ENCODE measurements at places on chromosomes 6 and 20.

DNA sequence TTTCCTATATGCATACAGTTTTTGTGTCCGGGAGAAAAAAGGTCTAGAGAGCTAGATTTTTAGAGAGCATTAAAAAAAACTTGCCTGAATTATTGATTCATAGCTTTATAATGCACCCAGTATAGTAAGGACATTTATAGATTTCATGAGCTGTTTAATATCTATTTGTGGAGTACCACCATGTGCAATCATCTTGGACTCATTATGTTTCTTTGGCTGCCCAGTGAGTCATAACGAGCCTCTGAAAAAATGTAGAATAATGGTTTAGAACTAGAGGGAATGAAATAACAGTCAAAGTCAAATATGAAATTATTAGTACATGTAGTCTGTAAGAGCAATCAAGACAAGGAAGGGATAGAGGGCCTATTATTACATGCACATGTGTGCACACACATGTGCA, 350.0 kb downstream of the CD83 start:
- DNase-seq, result no peak

GRCh38 chr6:72702421-72702820, 80.6 kb downstream of the KCNQ5 start:
- DNase-seq, result no peak

DNA sequence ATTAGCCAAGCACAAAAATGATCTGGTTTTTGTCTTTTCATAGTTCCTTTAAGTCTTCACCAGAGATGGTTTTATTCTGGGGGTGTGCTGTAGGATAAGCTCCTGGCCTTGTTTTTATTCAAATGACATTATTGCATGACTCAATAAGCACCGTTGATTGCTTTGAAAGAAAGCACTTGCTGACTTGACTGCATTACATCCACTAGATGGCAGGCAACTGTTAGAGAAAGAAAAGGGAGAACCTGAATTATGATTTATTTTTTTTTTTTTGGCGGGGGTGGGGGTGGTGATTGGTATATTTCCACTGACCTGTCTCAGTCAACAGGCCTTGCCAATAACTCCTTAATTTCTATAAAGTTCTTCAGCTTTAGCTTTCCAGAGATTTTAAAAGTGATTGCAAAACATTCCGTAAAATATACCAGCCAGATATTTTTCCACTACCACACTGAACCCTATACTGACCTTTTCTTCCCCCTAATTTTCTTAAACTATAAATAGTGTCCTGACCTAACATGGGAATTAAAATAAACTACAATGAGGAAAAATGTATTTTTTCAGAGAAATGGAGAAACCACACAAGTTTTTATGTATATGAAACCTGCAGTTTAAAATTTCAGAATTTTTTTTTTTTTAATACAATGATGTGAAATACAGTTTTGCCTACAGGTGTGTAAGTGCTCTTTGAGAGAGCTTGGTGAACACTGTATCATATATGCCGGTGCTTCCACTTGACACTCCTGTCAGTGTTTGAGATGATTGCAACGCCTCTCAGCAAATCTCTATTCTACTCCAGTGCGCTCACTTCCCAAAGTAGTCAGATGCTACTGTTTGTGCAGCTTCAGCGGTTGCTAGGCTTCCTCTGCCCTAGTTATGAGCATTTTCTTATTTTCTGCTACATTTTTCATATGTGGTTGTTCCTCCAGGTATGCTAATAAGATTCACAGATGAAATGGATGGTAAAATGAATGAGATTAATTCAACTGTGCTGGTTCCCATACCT, 274.3 kb downstream of the CD109 start:
- no peak for DNase-seq

- DNase-seq, result no peak
These were observed 150.1 kb downstream of the HAO1 start for GRCh38 chr20:7790189-7790588.

DNA sequence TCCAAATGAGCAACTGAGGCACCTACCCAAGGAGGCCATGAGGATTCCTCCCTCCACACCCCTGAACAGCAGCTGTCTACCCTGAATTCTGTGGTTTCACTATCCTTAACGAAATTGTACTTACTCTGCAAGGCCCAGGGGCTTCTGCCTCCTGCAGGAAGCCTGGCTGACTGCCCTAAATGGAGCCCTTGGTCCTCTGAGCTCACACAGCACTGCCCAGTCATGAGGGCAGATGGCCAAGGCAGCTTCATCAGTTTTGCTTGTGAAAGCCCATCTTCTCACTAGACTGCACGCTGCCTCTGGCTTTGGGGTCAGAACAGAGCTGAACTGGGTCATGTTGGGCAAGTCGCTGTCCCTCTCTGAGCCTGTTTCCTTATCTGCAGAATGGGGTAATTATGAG, 26.4 kb upstream of the SIRPA start:
- no peak for DNase-seq

- DNase-seq, result no peak
These were observed 655.5 kb upstream of the FLRT3 start for GRCh38 chr20:14992961-14993360.

- no peak for DNase-seq
These were observed 88.7 kb downstream of the TBX18 start for GRCh38 chr6:84675651-84676050.

DNA sequence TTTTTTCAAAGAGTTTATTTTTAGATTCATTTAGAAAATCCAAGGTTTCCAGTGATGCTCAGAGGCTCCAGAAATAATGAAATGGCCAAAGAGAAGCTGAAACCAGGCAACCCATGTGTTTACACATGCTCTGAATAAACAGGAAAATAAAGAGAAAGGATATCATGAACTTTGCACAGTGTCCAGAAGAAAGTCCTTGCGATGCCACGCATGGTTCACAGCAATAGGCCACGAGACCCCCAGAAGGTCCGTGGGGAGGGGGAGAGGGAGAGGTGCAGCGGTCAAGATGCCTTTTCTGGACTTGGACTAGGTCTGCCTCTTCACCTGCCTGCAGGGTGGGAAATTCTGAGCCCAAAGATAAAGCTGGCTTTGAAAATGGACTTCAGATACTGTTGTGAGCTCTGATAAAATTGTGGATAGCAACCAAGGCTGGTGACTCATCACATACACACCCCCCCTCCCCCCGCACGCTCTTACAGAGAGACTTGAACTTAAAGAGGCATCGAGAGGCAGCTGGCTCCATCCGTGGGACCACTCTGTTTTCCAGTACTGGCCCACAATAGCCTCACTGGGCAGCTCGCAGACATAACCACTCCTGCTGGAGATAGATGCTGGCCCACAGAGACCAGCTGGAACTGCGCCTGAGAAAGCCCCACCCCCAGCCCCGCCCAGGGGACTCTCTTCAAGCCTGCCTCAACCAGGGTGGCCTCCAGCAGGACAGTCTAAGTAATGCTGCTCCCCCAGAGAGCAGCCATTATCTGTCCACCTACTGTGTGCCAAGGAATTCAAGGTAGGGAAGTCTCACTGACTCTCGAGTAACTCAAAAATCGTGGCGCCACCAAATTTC, 21.2 kb upstream of the NFATC2 start:
- DNase-seq, result no peak

DNA sequence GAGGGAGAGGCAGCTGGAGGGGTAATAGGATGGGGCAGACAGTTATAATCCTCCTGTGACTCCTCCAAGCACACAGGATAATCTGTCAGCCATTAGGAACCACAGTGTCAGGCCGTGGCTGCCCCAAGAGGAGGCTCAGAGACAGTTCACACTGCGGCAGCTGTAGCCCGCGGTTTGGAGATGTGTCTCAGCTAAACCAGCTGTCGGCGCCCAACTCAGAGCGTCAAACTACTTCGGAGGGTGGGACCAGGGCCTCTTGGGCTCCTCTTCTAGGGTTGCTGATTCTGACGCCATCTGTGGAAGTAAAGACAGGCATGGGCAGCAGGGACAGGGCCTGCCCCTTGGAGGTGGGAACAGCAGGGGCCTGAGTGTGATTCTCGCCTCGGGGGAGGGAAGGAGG, 309.8 kb downstream of the CDC5L start:
- DNase-seq, result no peak

DNA sequence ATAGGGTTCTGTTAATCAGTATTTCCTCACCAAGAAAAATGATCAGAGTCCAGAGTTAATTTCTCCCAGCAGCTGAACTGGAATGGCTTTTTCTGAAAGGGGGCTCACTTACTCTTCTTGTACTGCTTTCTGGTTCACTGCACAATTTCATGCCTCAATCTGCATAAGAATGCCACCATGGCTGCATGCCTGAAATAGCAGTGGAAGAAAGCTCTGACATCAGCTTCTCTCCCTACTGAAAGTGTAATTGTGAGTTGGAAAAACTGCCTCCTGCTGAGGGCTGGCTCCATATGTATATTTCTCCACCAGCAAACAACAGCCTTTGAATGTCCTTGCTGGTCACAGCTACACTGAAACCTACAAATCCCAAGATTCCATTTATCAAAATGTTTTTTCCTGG, 1027.2 kb upstream of the GJE1 start:
- DNase-seq, result no peak

GRCh38 chr6:131949909-131950766, 1.0 kb downstream of the CCN2 start:
- no peak for DNase-seq

GRCh38 chr6:5765141-5765760, 241.5 kb downstream of the NRN1 start:
- no peak for DNase-seq

DNA sequence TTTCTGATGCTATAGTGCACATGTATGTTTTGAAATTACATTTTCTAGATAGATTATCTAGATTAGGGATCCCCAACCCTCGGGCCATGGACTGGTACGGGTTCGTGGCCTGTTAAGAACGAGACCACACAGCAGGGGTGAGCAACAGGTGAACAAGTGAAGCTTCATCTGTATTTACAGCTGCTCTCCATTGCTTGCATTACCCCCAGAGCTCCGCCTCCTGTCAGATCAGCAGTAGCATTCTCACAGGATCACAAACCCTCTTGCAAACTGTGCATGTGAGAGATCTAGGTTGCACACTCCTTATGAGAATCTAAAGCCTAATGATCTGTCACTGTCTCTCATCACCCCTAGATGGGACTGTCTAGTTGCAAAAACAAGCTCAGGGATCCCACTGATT, 10.4 kb downstream of the CEP57L1 start:
- no peak for DNase-seq

GRCh38 chr20:20663841-20664240, 48.6 kb downstream of the RALGAPA2 start:
- DNase-seq, result no peak

GRCh38 chr6:162249907-162250642, 477.5 kb downstream of the PRKN start:
- no peak for DNase-seq

DNA sequence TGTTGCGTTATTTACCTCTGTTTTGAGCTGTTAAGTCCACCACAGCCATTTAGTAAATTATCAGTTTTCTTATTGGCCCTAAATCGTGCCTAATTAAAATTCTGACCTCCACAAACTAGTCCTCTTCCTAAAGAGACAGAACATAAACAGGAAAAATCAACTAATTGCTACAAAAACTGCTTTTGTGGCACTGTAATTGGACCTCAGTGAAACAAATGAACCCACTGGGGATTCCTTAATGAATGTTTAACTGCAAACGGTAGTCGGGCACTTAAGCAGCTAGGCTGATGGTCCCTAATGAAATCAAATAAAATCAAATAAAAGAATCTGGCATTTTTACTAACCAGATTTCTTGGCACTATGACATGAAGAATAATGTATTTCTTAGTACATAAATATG, 513.4 kb upstream of the SLC35B3 start:
- DNase-seq, result no peak

- no peak for DNase-seq
These were observed 21.8 kb downstream of the FOXA2 start for GRCh38 chr20:22562620-22563019.

- DNase-seq, result peak; percentile 24
These were observed 178.7 kb downstream of the TAF4 start for GRCh38 chr20:61886721-61887595.

DNA sequence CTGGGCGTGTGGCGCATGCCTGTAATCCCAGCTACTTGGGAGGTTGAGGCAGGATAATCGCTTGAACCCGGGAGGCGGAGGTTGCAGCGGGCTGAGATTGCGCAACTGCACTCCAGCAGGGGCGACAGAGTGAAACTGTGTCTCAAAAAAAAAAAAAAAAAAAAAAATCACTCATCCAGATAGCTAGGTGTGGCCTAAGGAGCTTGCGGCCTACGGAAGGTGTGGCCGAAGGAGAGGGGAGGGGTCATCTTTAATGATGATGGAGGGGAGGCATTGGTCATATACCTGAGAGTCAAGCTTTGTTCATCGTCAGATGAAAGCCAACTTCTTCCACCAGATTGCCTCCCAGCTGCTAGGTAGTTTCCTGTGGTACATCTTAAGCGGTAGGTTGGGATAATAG, 801 bp upstream of the PPARD start:
- no peak for DNase-seq

DNA sequence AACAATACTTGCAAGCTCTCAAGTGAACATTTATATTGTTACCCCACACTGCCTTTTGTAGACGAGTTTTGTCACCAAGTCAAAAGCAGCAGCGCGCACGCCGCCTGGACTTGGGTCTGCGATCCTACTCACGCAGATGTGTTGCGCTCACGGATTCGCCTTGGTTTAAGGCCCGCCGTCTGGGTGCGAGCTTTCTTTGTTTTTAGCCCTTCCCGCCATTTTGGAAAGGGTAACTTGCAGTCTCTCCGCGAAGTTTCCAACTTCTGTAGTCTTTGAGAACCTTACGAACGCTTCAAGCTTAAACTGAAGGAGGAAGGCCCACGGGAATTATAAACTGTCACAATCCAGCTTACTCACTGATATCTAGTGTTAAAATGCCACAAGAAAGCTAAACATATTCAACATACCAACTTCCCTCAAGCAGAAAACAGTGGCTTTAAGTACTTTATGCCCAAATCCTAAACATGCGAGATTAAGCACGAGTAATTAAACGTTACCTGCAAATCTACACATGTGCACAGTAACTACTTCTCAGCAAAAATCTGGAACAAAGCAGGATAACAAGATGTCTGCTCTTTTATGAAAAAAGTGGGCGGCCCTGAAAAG, 80.4 kb upstream of the BTN3A2 start:
- peak; percentile 61 for DNase-seq

- no peak for DNase-seq
These were observed 1212.1 kb upstream of the CITED2 start for GRCh38 chr6:140586426-140587061.

DNA sequence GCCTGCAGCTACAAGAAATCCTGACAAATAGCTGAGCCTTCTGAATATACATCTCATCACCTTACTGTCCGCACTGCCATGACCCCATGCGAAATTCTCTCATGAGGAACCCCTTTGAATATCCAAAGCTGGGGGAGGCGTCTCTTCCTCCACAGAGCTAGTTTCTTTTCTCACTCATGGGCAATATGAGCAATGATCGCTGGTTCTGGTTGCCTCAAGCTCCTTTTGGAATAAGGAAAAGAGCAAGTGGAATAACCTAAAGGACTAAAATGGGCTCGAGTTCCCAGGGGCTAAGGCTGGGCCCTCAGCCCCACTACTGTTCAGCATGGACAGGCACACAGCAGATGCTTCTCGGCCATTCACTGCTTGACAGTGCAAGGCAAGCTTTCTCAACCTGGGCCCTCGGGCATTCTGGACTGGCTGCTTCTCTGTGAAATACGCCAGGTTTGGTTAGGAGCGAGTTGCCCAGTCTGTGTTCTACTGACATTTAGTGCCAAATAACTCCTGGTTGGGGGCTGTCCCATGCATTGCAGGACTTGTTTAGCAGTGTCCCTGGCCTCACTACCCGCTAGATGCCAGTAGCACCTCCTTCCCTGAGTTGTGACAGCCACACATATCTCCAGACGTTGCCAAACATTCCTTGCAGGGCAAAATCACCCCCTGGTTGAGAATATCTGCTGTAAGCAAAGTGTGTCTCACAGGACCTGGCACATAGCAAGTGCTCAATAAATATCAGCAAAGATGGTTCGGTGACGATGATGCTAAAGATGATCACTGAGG, 156.8 kb downstream of the CEBPB start:
- DNase-seq, result no peak

Data from activated CD4-positive, alpha-beta T cell treated with anti-CD3 and anti-CD28 coated beads, Interleukin-2, amount 50 U/mL, for 1 hour (primary cell).